ENCODE measurements at places on chromosomes 13 and 19. TPM values are rescaled to one million over a fixed set of nuclear protein-coding genes. Genes with fewer than 3 reads are reported as not detected.

Gene TPTE2
- 0.44 TPM for total RNA-seq

Gene ZNF525
- 28.2 TPM for total RNA-seq

Gene HOMER3
- 23.2 TPM for total RNA-seq

Gene OR4F17
- total RNA-seq = not detected

Gene PPP1R13L
- 108 TPM for total RNA-seq

Gene SIRT6
- 23.9 TPM for total RNA-seq

Gene GARIN5A
- 1.9 TPM for total RNA-seq

Gene CD70
- total RNA-seq = not detected

Gene UNC13A
- total RNA-seq = 1.4 TPM

Gene PCP2
- 1.7 TPM for total RNA-seq

Gene CLEC17A
- total RNA-seq = 0.26 TPM

Gene GJB2
- total RNA-seq = 4.9 TPM

Gene STRN4
- 67.6 TPM for total RNA-seq

Gene ZNF112
- 8.7 TPM for total RNA-seq

Gene TTC9B
- total RNA-seq = not detected

Gene VSTM1
- not detected for total RNA-seq

Gene ZNF229
- total RNA-seq = 7.7 TPM

Gene POU4F1
- not detected for total RNA-seq

Gene ZNF296
- 5.1 TPM for total RNA-seq

Gene SLITRK6
- 33.7 TPM for total RNA-seq

Gene CLDND2
- 1.7 TPM for total RNA-seq

Gene IL12RB1
- 1.6 TPM for total RNA-seq

Gene SYT5
- not detected for total RNA-seq

Gene ZNF132
- total RNA-seq = 8.0 TPM

Gene LCP1
- total RNA-seq = 44.8 TPM

Gene SPC24
- total RNA-seq = 1.4 TPM

Gene CYP2A6
- total RNA-seq = not detected

Gene IFNL1
- total RNA-seq = not detected

Gene CGB3
- total RNA-seq = not detected

Gene TSHZ3
- 23.6 TPM for total RNA-seq
